ENCODE measurements at places on chromosomes 3 and 15.

DNA sequence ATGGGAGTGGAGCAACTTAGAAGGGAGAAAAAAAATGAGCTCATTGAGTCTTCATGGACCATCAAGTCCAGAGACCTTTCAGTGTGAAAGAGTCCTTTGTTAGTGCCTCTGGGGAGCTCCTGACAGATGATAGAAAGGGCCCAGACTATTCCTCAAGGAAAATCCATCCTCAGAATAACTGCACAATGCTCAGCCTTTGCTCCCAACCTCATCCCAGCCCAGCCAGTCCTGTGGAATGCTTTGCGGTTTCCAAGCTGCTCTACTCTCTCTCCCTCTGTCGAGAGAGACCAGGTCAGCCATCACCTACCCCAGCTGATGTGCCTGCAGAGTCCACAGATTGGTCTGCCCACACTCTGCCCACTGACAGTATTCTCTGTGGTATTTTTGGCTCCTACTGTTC, 406.2 kb downstream of the MFSD1 start:
- no peak for DNase-seq

DNA sequence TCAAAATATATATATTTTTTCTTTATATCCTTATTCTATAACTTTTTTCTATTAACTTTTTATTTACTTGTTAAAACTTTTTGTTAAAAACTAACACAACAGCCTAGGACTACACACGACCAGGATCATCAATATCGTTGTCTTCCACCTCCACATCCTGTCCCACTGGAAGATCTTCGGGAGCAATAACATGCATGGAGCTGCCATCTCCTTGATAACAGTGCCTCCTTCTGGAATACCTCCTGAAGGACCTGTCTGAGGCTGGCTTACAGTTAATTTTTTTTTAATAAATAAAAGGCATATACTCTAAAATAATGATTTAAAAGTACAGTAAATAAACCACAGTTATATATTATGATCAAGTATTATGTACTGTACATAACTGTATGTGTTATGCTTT, 58.9 kb downstream of the SFMBT1 start:
- DNase-seq, result no peak

DNA sequence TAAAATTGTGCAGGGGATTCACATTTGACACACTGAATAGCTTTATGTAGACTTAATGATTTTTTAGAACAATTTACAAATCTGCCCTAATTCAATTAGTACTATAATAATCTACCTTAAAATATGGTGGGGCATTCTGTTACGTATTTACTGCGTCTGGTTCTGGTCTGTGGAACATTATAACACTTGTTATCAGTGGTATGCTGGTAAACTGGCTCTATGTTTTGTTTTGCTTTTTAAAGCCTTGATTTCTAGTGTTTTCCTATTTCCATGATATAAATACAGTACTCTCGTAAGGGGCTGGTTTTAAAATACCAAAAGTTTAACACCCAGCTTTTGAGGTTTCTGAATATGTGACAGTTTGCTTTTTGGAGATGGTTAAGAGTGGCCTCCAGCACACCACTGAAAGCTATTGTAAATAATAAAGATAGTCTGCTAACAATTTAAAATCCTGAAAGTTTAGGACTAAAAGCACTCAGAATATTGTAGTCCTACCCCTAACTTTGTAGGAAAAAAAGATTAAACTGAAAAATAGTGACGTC, 65.6 kb upstream of the CD47 start:
- no peak for DNase-seq

- no peak for DNase-seq
Observed at GRCh38 chr15:65569728-65570127, 39.5 kb downstream of the HACD3 start.

DNA sequence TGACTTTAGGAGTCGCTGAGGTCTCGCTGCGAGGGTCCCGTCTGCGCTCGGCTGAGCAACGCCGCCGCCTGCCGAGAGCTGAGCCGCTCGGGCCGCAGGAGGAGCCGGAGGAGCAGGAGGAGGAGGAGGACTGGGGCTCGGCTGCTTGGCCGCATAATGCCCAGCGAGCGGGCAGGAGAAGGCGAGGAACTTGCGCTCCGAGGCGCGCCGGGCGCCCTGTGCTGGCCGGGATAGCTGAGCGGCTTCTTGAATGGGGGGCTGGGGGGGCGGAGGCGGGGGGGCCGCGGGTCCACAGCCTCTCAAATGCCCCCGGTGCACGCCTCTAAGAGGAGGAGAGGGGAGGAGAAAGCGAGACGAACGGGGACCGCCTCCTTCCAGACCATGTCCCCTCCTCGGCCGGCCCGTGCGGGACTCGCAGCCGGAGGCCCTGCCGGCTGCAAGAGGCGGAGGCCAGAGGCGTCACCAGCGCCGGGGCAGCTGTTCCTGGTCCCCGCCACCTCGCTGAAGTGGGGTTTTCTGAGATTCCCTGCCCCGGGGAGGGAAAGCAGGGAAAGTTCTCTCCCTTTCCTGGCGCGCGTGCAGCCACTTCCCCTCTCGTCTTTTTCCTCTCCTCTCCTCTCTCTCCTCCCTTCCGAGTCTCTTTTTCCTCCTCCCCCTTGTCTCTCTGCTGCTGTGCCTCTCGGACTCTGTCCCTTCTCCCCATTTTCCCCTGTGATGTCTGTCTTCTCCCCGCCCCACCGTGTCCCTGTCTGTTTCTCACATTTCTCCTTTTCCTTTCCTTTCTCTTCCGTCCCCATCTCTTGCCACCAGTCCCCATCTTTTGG, at the start of gene ADAMTS9:
ADAMTS9 (minus strand) TSS at position 220 of the 824 bp plus-strand sequence. CDS start 343 bp downstream, outside the sequence.
- peak; percentile 46 for DNase-seq

DNA sequence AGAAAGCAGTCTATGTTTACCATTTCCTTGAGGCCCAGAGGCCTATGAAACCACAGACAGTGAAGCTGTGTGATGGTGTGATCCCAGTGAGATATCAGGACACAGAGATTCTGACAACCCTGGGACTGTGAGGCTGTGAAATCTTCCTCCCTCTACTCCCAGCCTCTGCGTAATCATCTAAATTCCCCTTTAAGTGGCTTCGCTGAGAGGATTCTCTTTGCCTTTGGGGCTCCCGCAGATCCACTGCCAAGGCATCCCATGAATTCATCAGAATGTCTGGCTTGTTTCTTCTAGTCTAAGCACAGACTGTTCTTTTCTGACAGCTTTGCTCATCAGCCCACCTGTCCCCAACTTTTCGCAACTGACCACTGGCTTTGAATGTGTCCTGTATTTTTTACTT, 901.2 kb upstream of the NR2F2 start:
- DNase-seq, result no peak

GRCh38 chr3:72899349-72899765, 11.5 kb downstream of the GXYLT2 start:
- DNase-seq, result no peak

- no peak for DNase-seq
Observed at GRCh38 chr3:58102976-58103451, 94.8 kb downstream of the FLNB start.

DNA sequence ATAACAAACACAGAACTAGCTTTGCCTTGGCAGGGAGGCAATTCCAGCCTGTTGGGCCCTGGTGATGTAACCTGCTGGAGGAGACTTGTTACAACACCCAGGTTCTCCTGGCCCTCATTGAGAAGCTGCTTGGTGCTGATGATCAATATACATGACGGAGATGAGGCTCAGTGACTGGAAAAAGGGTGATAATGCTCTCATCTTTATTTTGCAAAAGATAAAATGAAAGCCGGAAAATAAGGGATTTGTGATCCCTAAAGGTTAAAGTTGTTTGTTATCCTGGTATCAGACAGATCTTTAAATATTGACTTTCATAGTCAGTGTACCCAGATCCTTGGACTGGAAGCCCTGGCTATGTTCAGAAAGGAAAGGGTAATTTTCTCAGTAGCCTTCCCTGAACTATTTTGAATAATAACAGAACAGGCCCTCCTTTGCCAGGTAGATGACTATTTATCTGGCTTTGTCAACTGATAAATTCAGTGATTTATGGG, 118.9 kb upstream of the MEIS2 start:
- DNase-seq, result no peak

GRCh38 chr3:187186801-187187421, 10.4 kb upstream of the RTP1 start:
- DNase-seq, result no peak

DNA sequence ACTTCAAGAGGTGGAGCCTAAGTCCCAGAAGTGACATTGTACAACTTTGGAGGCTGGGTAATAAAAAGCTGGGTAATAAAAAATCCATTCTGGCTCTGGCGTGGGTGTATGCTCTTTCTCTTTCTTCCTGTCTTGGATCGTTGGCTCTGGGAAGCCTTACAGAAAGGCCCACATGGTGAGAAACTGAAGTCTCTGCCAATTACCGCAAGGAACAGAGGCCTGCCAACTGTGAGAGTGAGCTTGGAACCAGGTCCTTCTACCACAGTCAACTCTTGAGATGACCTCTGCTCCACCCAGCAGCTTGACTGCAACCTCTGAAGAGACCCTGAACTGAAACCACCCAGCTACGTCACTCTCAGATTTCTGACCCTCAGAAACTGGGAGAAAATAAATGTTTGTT, 51.0 kb downstream of the NR2F2 start:
- DNase-seq, result no peak

- DNase-seq, result no peak
Observed at GRCh38 chr3:127182848-127183714, 9.8 kb upstream of the PRR23E start.

GRCh38 chr3:82002491-82002890, 241.0 kb upstream of the GBE1 start:
- no peak for DNase-seq

DNA sequence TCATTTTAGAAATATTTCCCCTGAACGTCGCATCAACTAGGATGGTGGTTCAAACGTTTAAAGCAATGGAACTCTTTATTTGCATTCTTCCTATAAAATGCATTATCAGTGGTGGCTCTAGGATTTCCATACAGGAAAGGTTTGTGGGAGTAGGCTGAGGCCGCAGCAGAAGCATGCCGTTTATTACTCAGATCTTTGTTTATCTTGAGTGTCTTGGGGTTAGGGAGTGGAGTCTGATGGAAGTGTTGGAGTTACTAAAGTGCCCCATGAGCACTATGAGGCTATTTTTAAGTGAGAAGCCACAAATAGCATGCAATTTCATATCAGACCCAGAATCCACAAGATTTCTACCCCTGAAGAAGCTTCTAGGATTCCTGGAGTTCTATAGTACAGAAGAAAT, 26.2 kb downstream of the ATOSA start:
- DNase-seq, result no peak

DNA sequence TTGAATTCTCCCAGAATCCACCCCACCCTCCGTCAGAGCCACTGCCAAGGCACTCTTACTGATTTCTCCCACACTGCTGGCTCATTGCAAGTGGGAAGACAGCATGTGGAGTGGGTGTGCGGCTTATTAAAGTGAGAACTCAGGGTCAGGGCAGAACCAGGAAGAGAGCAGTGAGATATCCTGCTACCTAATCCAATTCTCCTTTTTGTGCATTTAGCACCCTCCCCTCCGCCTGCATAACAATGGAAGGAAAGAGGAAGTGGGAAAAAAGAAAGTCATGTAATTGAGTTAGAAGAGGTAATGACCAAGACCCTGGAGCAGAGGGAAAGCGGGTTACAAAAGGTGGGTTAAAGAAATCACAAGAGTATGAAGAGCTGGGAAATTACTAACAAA, 27.8 kb upstream of the PIK3CB start:
- no peak for DNase-seq

DNA sequence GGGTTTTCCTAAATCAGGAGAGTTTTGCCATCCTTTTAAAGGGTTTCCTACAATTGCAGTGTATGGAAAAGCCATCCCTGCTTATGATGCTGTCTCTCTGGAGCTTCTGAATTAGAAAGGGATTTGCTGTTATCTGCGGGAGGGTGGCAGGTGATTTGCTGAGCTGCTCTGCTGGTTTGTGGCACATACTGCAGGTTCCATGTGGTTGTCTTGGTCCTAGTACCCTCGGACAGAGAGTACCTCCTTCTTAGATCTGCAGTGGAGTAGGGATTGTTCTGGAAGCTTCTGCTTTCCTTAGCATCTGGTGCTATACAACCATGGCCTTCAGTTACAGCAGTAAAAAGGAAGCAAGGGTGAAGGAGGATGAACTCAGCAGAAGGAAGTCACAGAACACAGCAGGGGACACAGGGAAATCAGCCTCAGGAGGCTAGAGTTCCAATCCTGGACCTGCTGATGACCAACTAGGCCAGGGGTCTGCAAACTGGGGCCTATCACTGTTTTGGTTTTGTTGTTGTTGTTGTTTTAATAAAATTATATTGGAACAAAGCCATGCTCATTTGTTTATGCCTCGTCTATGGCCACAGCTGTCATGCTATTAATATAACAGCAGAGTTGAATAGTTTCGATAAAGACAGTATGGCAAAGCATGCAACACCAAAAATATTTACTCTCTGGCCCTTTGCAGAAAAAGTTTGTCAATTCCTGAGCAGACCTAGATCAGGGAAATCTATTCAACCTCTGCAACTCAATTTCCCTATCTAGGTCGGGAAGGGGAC, 39.5 kb downstream of the STARD5 start:
- DNase-seq, result no peak

- no peak for DNase-seq
Observed at GRCh38 chr3:9986230-9986725, 363 bp downstream of the EMC3 start.

DNA sequence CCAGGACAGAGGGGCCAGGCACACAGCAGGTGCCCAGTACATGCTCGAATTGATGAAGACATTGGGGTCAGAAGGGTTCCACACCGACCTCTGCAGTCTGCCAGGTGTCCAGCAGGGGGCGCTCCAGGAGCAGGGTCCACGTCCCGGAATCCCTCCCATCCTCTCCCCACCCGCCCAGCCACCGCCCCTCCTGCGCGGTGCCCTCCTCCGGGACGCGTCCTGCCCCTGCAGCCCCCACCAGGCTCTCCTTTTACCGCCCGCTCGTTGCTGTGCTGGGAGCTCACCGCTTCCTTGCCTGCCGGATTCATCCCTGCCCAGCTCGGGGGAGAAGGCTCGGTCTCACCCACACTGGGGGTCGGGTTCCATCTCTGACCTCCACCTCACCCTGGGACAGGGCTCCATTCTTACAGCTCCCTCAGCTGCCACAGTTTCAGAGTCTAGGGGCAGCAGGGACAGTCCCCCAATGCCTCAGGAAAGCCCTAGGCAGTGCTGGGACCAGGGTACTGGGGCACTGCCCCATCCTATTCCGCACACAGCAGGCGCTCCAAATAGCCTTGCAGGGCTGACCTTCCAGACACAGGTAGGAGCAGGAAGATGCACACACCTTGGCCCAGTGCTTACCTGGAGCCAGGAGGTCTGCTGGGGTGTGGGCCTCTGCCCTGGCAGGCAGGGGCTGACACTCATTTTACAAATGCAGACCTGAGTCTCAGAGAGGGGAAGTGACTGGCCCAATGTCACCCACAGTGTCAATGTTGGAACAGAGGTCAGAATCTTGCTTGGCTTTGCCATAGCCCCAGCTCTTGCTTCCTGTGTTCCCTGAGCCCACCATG, 31.0 kb downstream of the GRIP2 start:
- DNase-seq, result peak; percentile 40

DNA sequence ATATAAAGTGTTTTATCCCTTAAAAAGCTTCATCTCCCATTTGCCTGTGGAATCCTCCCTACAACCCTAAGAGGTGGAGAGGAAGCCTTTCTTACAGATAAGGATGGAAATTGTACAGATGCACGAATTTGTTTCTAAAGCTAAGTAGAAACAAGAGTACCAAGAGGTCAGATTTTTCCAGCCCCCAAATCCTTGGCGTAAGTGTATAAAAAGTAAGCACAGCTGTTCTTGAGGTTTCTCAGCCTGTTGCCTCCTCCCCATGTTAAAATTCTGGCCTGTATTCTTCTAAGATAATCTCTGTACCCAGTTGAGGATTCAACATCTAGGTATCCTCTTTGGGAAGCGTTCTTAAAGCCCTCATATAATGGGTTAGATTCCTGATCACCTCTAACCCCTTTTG, 34.9 kb downstream of the RAB7A start:
- DNase-seq, result no peak

Measured in hypothalamus (tissue), 51 donors.